ENCODE measurements at places on chromosomes 4 and X. TPM values are rescaled to one million over a fixed set of nuclear protein-coding genes. Genes with fewer than 3 reads are reported as not detected.

The PDK3 gene
- total RNA-seq: 1.6 TPM

GRCh38 chr4:143351774-143352451 is 15.2 kb downstream of the GAB1 start:
- no peaks in the 10 kb centered on the region for H3K27me3 ChIP-seq
- H3K4me3 ChIP-seq: no peak overlapping the region
- H3K4me1 ChIP-seq: peaks cover 21% of the 10 kb centered on the region

DNA sequence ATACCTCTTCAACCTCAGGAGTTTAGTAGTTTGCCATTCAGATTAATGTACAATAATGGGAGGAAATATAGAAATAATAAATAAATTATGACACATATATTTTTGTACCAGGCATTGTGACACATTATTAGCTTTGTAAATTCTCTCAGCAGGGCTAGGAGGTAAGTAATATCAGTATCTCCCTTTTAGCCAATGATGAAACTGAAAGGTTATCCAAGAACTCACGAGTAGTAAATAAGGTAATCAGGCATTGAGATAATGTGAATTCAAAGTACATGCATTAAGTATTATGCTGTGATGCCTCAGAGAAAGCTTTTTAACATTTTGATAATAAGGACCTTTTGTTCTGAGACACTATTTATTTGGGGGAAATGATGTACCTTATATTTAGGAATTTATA is 5.3 kb upstream of the ARAP2 start:
- H3K4me3 ChIP-seq: no peak overlapping the region
- no peaks in the 10 kb centered on the region for H3K4me1 ChIP-seq
- H3K36me3 ChIP-seq: no peaks in the 10 kb centered on the region
- DNase-seq: no peak

DNA sequence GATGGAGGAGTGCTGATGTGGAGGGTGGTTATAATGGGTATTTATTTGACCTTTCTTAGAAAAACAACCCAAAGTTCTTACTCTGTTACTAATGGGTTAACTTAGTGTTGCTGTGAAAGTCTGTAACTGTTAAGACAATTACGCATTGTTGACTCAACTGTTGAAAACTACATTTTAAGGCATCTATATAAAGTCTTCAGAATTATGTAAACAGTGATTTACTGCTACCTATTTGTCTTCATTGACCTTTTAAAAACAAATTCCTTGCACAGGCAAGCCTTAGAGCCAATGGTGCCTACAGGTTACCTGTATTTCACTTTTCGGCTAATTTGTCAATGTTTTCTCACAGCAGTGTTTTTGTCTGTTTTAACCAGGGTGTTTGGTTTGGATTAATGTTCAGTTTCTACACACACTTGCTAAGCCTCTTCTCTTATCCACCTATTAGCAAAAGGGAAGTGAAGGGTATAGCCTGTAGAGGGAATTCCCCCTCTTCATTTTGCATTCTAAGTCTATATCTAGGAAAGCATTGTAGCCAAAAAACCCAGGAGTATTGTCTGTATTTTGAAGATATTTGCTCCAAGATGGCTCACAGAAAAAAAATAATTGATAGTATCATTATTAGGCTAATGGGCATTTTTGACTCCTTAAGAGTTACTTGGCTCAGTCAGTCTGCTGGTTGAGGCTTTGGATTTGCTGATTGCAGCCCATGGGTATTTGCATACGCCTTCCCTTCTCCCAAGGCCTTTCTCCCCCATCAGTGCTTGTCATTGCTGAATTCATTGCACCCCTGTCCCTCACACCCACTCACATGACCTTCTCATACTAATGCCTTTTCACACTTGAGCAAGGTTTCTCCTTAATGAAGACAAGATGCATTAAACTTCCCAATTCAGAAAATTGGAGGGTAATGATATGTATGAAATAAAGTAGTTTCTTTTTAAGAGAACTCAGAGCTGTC is 30.5 kb downstream of the AFF1 start:
- H3K4me3 ChIP-seq: no peak overlapping the region
- H3K27me3 ChIP-seq: no peaks in the 10 kb centered on the region
- peaks cover 7% of the 10 kb centered on the region for H3K4me1 ChIP-seq
- no peak overlapping the region for H3K27ac ChIP-seq

The STK32B gene
- 0.38 TPM for total RNA-seq

The FGF16 gene
- total RNA-seq: not detected

DNA sequence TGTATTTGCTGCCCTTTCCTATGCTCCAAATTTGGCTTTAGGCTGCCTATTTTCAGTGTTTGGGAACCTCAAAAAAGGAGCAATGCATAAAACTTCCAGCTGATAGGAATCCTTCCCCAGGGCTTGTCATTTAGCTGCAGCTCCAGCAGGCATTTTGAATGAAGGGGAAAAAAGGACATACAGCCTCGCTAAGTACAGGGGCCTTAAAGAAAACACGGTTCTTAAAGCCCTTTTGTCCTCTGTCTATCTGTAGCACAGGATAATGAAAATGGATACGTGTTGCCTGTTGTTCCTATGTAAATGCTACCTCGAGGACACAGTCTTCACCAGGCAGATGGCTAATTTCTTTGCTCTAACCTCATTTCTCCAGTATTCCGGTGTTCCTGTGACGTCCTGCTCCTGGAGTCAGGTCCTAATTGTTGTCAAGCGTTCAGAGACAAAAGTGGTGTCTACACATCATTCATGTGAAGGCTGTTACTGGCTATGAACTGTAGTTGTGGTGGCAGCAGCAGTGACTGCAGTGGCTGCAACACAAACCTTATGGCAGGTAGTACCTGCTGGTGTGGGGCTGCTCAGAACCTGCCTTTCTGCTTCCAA is 117.4 kb downstream of the MGST2 start:
- H3K4me3 ChIP-seq: no peak overlapping the region
- no peak for DNase-seq
- no peak overlapping the region for H3K27ac ChIP-seq
- no peaks in the 10 kb centered on the region for H3K36me3 ChIP-seq

The WAS gene
- not detected for total RNA-seq

DNA sequence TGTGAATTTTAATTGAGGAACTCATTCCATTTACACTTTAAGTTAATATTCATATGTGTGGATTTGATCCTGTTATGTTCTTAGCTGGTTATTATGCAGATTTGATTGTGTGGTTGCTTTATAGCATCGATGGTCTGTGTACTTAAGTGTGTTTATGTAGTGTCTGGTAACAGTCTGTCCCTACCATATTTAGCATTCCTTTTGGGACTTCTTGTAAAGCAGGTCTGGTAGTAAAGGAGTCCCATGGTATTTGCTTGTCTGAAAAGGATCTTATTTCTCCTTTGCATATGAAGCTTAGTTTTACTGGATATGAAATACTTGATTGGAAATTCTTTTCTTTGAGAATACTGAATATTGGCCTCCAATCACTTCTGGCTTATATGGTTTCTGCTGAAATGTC is 76.6 kb downstream of the KLF8 start:
- no peak for DNase-seq
- no peaks in the 10 kb centered on the region for H3K36me3 ChIP-seq
- H3K27ac ChIP-seq: no peak overlapping the region

GRCh38 chr4:27010334-27010940 is 149.8 kb downstream of the STIM2 start:
- H3K36me3 ChIP-seq: no peaks in the 10 kb centered on the region
- no peaks in the 10 kb centered on the region for H3K27me3 ChIP-seq
- peak; percentile 45 for DNase-seq
- peaks cover 16% of the 10 kb centered on the region for H3K4me1 ChIP-seq

- H3K27me3 ChIP-seq: no peaks in the 10 kb centered on the region
- H3K36me3 ChIP-seq: no peaks in the 10 kb centered on the region
- no peak overlapping the region for H3K4me3 ChIP-seq
- no peak overlapping the region for H3K27ac ChIP-seq
- no peak for DNase-seq
These were observed 38.7 kb downstream of the BEX3 start for GRCh38 chrX:103415068-103415467.

- peak within 1 kb of the TSS; percentile 98 for H3K27ac ChIP-seq
- no peaks in the 10 kb centered on the region for H3K27me3 ChIP-seq
- peak; percentile 74 for DNase-seq
- H3K4me1 ChIP-seq: 0 out of 2 replicates have a peak, but pooled peaks cover 3% of the 10 kb centered on the region
- peaks cover 3% of the 10 kb centered on the region for H3K36me3 ChIP-seq
These were observed at the start of gene STAG2 for GRCh38 chrX:123961268-123962005. STAG2 (plus strand) TSS chrX:123961706; CDS start chrX:124022628, 60,922 bp downstream.

The NDST3 gene
- total RNA-seq: 0.58 TPM

The GRIA2 gene
- not detected for total RNA-seq

DNA sequence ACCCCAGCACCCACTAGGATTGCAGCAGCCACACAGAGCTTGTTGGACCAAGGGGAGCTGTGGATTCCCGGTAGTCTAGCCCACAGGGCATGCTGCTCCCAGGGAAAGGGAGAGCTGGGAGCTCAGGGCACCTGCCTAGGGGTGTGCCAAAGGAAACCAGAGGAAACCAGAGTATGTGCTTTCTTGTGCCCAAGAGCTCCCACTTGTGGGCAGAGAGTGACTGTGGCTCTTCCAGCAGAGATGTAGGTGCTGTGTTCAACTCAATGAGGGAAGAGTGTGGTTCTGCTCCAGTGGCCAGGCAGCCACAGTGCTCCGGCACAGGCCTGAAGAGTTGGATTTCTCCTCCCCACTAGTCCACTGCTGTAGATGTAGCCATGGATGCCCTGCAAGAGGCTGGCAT is 1050.0 kb upstream of the INTU start:
- no peaks in the 10 kb centered on the region for H3K36me3 ChIP-seq
- H3K27me3 ChIP-seq: no peaks in the 10 kb centered on the region
- no peaks in the 10 kb centered on the region for H3K4me1 ChIP-seq
- no peak for DNase-seq
- H3K27ac ChIP-seq: no peak overlapping the region
- no peak overlapping the region for H3K4me3 ChIP-seq

- DNase-seq: peak; percentile 7
- no peaks in the 10 kb centered on the region for H3K36me3 ChIP-seq
- no peak overlapping the region for H3K27ac ChIP-seq
- peaks cover 18% of the 10 kb centered on the region for H3K4me1 ChIP-seq
- H3K4me3 ChIP-seq: no peak overlapping the region
These were observed 165.3 kb upstream of the RPS6KA3 start for GRCh38 chrX:20432048-20432447.

The MAOB gene
- total RNA-seq: not detected

GRCh38 chr4:153683763-153684181 is 308 bp upstream of the TLR2 start:
- no peak for DNase-seq
- peaks cover 4% of the 10 kb centered on the region for H3K4me1 ChIP-seq
- H3K36me3 ChIP-seq: no peaks in the 10 kb centered on the region
- H3K27me3 ChIP-seq: peaks cover 22% of the 10 kb centered on the region

- no peaks in the 10 kb centered on the region for H3K36me3 ChIP-seq
- no peak overlapping the region for H3K27ac ChIP-seq
- H3K27me3 ChIP-seq: no peaks in the 10 kb centered on the region
- no peaks in the 10 kb centered on the region for H3K4me1 ChIP-seq
These were observed 587.6 kb upstream of the DIPK2B start for GRCh38 chrX:45788315-45788714.

DNA sequence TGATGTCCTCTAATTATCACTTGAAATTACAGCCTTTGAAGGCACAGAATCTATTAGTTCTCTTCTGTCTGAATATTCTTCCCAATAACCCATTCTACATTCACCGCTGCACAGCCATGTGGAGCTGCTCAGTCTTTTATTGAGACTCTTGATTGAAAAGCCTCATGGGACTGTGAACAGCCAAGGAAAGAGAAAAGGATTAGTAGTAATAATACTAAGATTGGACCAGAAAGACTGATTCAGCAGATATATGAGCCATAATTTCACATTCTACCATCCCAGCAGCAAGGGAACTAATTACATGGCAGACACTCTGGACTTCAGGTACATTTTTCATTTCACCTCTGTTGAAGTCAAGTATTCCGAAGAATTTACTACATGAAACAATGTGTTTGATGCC is 2471.7 kb downstream of the ARAP2 start:
- no peak for DNase-seq
- H3K27me3 ChIP-seq: no peaks in the 10 kb centered on the region
- no peak overlapping the region for H3K4me3 ChIP-seq
- no peaks in the 10 kb centered on the region for H3K4me1 ChIP-seq
- no peak overlapping the region for H3K27ac ChIP-seq
- no peaks in the 10 kb centered on the region for H3K36me3 ChIP-seq

The GLUD2 gene
- 0.55 TPM for total RNA-seq

The OCRL gene
- total RNA-seq: 16.8 TPM

The RNF128 gene
- total RNA-seq: not detected

GRCh38 chr4:86367577-86367976 is 7.7 kb upstream of the MAPK10 start:
- H3K4me1 ChIP-seq: no peaks in the 10 kb centered on the region
- no peak overlapping the region for H3K4me3 ChIP-seq
- H3K36me3 ChIP-seq: no peaks in the 10 kb centered on the region
- no peak overlapping the region for H3K27ac ChIP-seq
- no peak for DNase-seq

Data from SJSA1 (cell line).